ENCODE measurements at places on chromosomes 1 and 21.

GRCh38 chr1:19053486-19053885, 97.0 kb upstream of the IFFO2 start:
- no peak for DNase-seq

DNA sequence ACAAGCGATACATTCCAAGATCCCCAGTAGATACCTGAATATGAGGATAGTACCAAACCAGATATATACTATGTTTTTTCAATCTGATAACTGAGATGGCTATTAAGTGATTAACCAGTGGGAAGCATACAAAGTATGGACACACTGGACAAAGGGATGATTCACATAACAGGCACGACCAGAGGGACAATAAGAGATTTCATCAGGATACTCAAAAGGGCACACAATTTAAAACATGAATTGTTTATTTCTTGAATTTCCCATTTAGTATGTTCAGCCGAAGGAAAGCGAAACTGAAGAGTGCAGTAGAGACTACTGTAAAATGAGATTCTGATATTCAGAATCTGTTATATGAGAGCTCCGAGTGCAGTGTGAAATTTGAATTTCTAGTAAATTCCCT, 10.6 kb downstream of the ZZZ3 start:
- DNase-seq: no peak

GRCh38 chr21:29072873-29073221, 601 bp downstream of the CCT8 start:
- no peak for DNase-seq

GRCh38 chr1:86852289-86852688, 61.6 kb downstream of the SELENOF start:
- no peak for DNase-seq
